NCI-H146 (cell line): ENCODE measurements at places on chromosomes 12 and 14.

DNA sequence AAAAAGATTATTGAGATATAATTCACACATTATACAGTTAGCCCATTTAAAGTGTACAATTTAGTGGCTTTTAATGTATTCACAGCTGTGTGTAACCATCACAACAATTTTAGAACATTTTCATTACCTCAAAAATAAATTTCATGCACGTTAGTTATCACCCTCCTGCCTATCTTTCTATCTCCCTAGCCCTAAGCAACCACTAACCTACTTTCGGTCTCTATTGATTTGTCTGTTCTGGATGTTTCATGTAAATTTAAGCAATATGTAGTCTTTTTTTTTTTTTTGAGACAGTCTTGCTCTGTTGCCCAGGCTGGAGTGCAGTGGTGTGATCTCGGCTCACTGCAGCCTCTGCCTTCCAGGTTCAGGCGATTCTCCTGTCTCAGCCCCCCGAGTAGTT, 439.4 kb downstream of the PCNX1 start:
- DNase-seq, result no peak

- DNase-seq, result no peak
These were observed 16.3 kb downstream of the SCARB1 start for GRCh38 chr12:124847113-124848074.

DNA sequence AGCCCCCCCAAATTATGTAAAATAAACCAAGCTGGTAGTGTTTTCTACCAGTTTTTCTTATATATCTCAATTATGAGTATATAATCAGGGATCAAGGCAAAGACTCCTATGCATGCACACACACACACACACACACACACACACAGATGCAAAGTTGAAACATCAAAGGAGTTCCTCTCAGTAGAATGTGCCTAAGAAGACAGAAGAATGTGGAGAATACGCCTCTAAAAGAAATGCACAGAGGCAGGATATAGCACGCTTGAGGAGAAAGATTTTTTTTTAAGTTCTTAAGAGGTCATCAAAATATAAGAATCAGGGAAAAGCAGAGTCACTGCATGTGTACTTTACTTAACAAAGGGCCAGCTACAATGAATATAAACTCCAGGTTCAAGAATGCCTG, 138.2 kb upstream of the CLEC14A start:
- DNase-seq, result no peak

- no peak for DNase-seq
These were observed 102.7 kb downstream of the GPR135 start for GRCh38 chr14:59362513-59362912.

DNA sequence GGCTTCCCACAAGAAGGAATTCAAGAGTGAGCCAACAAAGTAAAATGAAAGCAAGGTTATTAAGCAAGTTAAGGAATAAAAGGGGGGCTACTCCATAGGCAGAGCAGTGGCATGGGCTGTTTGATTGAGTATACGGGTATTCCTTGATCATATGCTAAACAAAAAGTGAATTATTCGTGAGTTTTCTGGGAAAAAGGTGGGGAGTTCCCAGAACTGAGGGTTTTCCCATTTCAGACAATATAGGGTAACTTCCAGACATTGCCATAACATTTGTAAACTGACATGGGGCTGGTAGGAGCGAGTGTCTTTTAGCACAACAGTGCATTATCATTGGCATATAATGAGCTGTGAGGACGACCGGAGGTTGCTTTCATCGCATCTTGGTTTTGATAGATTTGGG, 2.0 kb upstream of the BCL2L14 start:
- DNase-seq, result no peak

- DNase-seq, result no peak
These were observed 11.1 kb upstream of the FOXN3 start for GRCh38 chr14:89428173-89428523.

GRCh38 chr14:75803765-75804164, 142.7 kb downstream of the TTLL5 start:
- DNase-seq, result no peak

DNA sequence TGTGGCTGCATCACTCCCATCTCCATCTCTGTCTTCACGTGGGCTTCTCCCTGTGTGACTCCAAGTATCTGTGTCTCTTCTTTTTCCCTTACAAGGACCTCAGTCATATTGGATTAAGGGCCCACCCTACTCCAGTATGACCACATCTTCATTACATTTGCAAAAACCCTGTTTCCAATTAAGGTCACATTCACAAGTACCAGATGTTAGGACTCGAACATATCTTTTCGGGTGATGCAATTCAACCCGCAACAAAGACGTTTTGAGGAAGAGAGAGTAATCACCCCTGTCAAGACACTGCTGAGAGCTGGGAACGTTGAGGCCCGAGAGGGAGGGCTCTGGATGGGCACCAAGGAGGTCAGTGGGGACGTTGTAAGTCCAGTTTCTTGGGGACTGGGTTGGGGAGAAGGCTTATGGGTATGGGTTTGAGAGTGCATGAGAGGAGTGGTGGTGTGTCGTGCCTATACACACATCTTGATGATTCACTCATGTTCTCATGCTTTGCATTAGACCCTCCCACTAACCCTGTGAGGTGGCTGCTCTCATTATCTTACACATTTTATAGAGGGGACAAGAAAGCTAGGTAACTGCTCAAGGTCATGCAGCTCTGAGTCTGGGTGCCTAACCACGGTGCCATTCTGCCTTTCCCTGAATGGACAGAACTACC, 12.1 kb upstream of the IFI27 start:
- no peak for DNase-seq

GRCh38 chr12:65916991-65917695, 92.9 kb downstream of the HMGA2 start:
- no peak for DNase-seq

GRCh38 chr14:50719911-50720759, 52.0 kb upstream of the SAV1 start:
- no peak for DNase-seq

- no peak for DNase-seq
These were observed 50.5 kb upstream of the PWP1 start for GRCh38 chr12:107635139-107635538.

- no peak for DNase-seq
These were observed 90.9 kb downstream of the GPR65 start for GRCh38 chr14:88095791-88096190.

DNA sequence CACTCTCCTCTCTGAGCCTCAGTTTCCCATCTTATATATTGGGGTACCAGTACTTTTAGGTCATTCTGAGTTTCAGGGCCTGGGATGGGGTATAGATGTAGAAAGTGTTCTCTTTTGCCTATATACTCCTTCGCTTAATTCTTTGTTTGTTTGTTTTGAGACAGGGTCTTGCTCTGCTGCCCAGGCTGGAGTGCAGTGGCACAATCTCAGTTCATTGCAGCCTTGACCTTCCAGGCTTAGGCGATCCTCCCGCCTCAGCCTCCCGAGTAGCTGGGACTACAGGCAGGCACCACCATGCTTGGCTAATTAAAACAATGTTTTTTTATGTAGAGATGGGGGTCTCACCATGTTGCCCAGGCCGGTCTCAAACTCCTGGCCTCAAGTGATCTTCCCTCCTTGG, 152.1 kb downstream of the AACS start:
- DNase-seq, result no peak

DNA sequence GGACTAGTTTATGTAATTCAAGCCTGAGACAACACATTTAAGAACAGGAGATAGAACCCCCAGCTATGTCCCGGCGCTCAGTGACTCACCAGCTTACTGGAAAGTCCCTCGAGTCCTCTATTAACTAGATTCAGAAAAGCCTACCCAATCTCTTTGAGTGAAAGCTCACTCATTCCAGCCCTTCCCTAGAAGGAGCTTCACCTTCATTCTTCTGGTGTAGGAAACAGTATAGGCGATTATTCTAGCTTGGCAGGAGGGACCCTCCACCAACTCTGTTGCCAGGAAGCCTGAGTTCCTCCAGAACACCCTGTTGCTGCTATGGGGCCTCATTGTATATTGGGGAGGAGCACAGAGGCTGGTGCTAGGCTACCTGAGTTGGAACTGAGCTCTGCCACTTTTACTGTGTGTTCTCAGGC, 57.2 kb upstream of the AEBP2 start:
- DNase-seq, result no peak

GRCh38 chr12:66900616-66901015, 221.7 kb upstream of the GRIP1 start:
- DNase-seq, result peak; percentile 55

- DNase-seq, result no peak
These were observed 155.2 kb upstream of the AVPR1A start for GRCh38 chr12:63305901-63306875.

GRCh38 chr12:93361151-93361919, 16.4 kb upstream of the NUDT4 start:
- peak; percentile 39 for DNase-seq

DNA sequence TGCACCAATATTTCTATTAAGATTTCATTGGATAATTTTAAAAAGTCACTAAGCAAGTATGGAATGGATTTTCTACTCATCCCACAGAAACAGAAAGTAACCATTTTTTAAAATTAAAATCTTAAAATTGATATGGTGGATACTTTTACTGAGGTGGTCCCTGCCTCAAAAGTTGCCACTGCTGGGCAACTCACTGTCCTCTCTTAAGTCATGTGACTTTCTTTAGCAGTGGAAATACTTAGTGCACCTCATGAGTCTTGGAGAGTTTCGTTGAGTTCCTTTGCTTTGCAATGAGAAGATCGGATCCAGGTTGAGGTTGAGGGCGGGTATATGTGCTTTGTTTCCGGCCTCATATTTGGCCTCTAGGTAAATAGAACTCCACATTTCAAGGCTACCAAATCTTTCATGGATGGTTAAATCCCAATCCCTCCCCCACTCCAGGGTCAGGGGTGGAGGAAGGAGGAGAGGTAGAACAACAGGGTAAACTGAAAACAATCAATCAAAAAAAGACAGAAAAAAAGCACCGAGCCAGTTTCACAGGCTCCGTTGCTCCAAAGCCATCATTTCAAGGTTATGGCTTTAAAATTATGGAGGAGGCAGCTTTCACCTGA, 39.5 kb upstream of the DUSP6 start:
- no peak for DNase-seq

DNA sequence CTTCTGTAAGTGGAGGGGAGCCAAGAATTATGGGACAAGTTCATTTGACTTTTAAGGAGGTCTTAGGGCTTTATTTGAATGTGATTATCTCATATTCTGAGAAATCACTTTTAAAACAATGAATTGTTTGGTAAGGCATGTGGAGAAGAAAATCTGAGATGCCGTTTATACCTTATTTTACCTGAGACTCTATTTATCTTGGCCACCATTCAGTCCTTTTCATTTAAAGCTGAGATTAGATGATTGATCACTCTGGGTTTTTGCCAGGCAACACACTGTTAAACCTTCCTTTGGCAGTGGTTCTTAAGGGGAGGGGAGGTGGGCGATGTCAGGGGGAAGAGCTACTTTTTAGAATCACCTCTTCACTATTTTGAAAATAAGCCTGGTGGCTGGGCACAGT, 11.4 kb downstream of the CAND1 start:
- DNase-seq, result peak; percentile 20

GRCh38 chr12:72346363-72346944, 74.3 kb downstream of the TRHDE start:
- DNase-seq, result peak; percentile 48

- no peak for DNase-seq
These were observed 58.0 kb upstream of the LRFN5 start for GRCh38 chr14:41548666-41549065.

DNA sequence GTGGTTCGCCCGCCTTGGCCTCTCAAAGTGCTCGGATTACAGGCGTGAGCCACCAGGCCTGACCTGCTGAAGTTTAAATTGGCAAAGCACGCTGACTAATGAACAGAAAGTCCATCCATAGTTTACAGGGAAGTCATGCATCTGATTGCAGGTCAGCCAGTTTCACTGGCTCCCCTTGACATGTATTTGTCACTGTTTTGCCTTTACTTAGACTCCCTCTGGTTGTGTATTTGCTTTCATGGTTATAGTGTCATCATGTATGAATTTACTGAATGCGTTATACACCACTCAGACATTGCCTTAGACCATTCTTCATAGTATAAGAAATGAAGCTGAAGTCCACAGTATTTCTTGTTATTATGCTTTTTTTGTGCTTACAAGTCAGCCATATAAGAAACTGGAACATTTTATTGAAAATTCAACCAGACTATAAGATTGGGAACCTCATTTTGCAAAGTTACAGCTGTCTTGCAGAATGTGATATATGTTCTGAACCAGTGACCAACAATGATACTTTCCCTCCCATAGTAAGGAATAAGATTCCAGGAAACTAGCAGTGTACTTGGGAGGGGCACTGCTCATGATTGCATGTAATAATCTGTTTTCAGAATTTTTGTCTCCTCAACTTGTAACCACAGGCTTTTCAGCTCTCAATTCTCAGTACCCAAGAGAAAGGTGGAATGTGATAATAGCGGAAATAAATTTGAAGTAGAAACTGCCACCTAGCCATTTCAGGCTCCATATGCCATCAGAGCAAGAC, 51.9 kb upstream of the ATF7IP start:
- DNase-seq, result no peak

DNA sequence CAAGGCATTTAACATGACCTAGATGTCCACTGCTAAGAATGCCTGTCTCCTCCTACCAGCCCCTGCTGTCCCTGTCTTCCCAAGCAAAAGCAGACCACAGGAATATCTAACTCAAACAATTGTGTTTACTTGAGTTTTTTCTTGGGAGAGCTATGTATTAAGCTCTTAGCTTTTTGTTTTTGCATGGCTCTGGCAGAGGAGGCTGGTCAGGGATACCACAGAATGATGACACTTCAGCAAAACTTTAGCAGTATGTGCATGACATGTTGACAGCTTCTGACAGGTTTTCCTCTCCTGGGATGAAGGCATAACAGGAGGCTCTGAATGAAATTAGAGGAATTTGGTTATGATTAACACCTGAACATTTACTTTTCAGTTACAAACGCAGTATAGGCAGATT, 6.9 kb downstream of the TMBIM6 start:
- no peak for DNase-seq

DNA sequence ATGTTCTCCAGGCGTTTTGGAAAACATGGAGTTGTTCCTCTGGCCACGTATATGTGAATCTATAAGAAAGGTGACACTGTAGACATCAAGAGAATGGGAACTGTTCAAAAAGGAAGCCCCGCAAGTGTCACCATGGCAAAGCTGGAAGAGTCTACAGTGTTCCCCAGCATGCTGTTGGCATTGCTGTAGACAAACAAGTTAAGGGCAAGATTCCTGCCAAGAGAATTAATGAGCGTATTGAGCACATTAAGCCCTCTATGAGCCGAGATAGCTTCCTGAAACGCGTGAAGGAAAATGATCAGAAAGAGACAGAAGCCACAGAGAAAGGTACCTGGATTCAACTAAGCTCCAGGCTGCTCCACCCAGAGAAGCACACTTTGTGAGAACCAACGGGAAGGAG, 92.5 kb upstream of the EIF5 start:
- DNase-seq, result no peak

GRCh38 chr12:130642856-130643255, 73.2 kb downstream of the RIMBP2 start:
- no peak for DNase-seq

- no peak for DNase-seq
These were observed 12.6 kb upstream of the CFAP251 start for GRCh38 chr12:121905746-121906145.

GRCh38 chr14:91116913-91117588, 3.2 kb downstream of the DGLUCY start:
- DNase-seq, result no peak

DNA sequence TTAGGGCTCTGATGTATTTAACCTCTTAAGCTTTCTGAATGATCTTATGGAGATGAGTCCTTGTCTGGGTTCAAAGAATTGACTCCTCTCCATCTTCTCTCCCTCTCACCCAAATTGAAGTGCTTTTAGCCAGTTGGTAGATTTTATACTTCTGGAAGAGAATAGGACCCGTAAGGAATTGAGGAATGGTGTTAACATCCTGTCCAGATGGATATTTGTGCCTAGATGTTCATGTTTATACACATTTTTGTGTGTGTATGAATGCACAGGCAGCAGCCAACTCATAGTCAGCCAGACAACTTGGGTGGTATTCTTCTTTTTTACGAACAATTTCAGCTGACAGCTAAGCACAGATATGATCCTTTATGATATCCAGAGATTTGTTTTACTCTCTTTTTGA, 449.6 kb upstream of the RGS6 start:
- no peak for DNase-seq
